Right lobe of liver (tissue), 6 donors: ENCODE measurements at places on chromosomes 1 and 21. TPM values are rescaled to one million over a fixed set of nuclear protein-coding genes. Genes with fewer than 3 reads are reported as not detected.

GRCh38 chr21:42580076-42580792 is 66.6 kb downstream of the SLC37A1 start:
- no peak for DNase-seq

DNA sequence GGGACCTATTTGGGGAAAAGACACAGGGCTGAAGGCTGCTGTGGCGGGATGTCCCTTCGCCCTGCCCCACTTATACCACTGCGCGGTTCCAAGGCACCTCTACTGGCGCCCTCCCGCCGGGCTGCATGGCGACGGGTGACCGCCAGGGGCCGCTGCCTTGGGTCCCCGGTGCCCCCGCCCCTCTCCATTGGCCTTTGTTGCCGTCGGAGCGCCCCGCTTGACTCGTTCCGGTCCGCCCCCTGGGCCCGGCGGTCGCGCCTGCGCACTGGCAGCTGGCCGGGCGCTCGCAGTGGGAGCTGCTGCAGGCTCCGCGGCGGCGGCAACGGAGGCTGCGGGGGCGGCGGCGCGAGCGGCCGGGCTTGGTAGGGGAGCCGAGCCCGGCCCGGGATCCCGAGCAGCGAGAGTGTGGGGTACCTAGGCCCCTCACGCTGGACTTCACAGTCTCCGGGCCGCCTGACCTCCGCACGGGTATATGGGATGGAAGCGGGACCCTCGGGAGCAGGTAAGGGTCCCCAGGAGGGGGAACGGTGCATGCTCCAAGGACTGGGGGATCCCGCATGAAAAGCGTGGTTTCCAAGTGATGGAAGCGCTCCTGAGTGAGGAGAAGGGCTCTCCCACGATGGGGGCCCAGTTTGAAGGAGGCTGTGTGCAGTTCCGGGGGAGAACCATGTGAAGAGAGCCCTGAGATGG is at the start of gene AGO1:
Gene AGO1 (plus strand): TSS at position 265 of the 690 bp plus-strand sequence. CDS start 213 bp downstream, at position 478.
- DNase-seq = peak; percentile 96

DNA sequence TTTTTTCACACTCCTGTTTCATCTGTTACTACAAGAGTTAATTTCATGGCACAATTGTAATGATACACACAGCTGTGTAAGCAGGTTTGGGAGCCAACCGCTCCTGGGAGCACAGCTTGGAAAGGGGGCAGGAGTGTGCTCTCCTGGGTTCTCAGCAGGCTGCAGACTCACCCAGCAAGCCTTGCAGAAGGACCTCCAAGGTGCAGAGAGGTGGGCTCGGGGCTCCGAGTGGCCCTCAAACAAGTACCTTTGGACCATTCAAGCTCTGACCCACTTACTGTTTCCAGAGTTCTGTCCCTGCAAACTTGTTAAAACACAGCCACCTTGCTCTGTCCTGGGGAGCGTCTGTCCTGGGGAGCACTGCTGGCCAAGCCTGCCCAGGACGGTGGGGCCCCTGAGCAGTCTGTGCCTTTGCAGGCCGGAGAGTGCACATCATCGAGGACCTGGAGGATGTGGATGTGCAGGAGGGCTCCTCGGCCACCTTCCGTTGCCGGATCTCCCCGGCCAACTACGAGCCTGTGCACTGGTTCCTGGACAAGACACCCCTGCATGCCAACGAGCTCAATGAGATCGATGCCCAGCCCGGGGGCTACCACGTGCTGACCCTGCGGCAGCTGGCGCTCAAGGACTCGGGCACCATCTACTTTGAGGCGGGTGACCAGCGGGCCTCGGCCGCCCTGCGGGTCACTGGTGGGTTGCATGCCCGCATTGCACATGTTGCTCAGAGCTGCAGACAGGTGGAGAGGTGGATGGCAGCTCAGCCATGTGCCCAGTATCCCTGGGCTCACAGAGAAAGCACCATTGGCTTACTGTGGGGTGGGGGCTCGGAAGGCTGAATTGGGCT is 78.0 kb downstream of the OBSCN start:
- peak; percentile 44 for DNase-seq

GRCh38 chr1:86489242-86489878 is 20.6 kb downstream of the CLCA1 start:
- no peak for DNase-seq

GRCh38 chr1:241376701-241377100 is 19.7 kb upstream of the RGS7 start:
- DNase-seq = no peak

DNA sequence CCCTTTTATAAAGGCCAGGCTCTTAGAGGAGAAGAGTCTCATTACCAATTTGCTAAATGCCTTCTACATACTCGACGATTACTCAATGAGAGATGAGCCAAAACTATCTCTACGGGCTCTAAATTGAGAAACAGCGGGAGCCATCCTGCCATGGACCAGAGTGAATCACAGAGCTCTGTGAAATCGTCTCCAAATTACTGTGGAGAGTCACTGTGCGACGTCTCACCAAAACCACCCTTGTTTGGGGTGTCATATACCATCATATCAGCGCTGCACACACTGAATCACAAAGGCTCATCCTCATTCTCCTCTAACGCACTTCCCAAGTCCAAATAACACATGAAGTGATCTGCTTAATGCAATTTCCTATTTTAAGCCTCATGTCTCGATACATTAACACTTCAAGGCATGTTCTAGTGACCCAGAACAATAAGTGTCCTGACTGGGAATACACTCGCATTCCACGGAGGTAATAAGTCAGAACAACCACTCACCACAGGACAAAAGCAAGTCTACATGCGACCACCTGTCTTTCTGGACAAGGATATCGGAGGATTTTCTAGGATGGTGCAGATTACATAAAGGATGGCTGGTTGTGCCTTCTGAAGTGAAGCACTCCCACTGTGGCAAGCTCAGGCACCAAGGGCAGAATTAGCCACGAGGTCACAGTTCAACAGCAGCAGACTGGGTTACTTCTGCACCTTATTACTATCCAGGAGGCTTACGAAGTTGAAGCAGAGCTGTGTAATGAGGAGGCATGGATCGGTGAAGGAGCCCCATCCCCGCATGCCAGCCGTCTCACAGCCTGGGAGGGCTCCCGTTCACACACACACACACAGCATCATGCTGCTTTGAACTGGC is 44.3 kb downstream of the NID1 start:
- DNase-seq = no peak

- no peak for DNase-seq
Observed at GRCh38 chr1:201756406-201756805, 72.6 kb upstream of the IPO9 start.

DNA sequence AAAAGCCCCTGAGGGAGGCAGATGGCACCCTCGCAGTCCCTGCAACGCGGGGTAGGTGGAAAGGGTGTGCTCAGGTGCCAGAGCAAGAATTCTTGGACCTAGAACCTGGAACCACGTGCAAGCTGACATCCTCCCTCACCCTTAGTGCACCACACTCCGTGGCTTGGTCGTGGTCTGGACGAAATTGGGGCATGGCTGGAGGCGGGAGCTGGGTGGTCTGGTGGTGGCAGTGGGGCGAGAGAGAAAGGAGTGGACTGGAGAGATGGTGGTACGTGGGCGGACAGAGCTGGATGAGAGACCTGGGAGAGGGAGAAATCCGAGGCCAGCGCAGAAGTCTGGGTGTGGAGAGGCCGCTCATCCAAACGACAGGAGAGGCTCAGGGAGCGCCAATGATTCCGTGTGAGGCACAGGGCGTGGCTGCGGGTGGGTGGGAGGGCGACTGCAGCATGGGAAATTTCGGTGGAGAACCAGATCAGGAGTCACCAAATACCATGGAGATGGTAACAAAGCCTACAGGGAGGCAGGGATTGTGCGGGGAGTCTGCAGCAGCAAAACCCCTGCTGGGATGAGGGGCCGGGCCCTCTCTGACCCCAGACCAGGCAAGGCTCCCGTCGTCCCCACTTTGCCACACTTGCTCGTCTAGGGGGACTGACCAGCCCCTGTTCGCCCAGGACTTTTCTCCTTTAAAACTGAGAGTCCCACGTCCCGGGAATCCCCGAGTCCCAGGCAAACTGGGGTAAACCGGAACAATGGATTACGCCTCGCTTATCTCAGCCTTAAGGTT is 31.9 kb downstream of the CDCP2 start:
- no peak for DNase-seq

GRCh38 chr1:110857964-110858948 is 14.7 kb upstream of the CD53 start:
- no peak for DNase-seq

- no peak for DNase-seq
Observed at GRCh38 chr1:239706245-239706892, 320.0 kb downstream of the CHRM3 start.

DNA sequence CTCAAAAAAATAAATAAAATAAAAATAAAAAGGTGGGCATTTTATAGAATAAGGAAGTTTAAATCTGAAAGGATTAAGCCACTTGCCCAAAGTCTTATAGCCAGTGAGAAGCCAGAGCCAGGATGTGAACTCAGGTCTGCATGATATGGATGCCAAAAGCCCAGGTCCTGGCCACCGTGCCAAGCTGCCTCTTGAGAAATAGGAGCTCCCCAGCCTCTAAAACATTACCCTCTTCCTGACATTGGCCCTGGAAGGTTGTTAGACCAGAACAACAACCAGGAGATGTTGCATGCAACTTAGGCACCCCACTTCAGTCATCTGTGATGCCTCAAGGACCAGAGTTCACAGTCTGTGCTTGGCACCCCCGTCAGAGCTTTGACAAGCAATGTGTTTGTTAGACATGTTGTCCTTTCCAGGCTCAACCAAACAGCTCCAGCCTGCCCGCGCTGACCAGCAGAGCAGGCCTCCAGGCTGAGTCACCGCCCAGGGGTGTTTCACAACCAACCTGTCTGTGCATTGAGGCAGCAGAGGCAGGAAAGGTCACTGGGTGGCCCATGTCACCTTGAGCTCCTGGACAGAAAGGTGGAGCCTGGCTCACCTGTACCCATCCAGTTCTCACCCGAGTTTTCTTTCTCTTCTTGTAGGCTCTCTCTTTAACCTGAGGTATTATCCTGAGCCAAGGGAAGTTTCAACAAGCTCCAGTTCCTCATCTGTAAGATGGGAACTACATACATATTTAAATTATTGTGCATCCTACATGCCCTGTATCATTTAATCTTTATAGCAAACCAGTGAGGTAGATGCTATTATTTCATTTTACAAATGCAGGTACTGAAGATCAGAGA is 14.9 kb upstream of the MED18 start:
- peak; percentile 96 for DNase-seq

GRCh38 chr1:18581420-18581880 is 49.2 kb upstream of the PAX7 start:
- DNase-seq = no peak

DNA sequence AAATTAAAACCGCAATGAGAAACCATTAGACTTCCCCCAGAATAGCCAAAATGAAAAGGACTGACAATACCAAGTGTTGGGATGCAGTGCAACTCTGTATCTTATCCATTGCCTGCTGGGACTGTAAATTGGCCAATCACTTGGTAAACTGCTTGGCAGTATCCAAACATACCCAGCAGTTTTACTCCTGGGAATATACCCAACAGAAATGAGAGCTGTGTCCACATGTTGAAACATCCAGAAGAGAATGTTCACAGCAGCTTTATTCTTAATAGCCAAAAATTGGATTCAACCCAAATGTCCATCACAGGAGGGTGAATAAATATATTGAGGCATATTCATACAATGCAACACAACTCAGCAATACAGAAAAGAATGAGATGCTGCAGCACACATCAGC is 13.7 kb upstream of the FAM20B start:
- no peak for DNase-seq

GRCh38 chr1:22111620-22112019 is 31.3 kb downstream of the WNT4 start:
- no peak for DNase-seq

DNA sequence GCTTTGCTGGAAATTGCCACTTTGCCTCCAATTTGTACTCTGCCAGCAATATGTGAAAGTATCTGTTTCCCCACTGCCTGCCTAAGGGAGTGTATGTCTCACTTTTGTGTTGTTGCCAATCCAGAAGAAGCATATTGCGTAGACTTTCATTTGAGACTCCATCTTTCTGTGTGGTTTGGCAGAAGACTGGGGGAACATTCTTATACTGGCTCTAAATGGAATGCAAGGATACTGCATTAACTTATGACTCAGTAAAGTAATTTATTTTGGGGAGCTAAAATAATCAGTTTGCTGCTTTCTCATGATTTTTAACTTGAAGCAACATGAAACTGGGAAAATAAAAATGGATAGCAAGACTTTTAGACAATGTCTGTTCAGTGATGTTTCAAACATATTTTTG is 107.7 kb upstream of the TMPRSS2 start:
- no peak for DNase-seq

DNA sequence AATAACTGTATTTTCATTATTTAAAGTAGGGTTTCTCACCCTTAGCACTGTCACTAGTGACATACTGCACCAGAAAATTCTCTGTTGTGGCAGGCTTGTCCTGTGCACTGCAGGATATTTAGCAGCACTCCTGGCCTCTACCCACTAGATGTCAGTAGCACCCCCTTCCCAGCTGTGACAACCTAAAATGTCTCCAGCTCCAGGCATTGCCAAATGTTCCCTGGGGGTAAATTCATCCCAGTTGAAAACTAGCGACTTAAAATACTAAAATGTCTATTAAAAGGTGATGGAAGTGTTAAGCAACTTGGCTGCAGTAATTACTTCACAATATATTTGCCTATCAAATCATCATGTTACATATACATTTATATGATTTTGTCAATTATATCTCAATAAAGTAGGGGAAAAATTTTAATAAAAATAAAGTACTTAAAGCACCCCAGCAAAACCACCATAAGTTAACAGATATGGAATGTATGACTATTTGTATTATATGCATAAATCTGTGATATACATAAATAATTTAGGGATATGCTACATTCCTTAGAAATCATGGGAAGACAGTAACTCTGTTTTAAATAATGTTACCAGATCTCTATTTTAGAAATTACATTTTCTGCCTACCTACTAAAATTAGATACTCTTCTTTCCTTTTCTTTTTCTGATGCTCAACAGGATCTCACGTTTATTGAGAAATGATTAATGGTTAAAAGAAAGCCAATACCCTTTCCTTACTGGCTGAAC is 74.6 kb downstream of the ARID4B start:
- DNase-seq = no peak

DNA sequence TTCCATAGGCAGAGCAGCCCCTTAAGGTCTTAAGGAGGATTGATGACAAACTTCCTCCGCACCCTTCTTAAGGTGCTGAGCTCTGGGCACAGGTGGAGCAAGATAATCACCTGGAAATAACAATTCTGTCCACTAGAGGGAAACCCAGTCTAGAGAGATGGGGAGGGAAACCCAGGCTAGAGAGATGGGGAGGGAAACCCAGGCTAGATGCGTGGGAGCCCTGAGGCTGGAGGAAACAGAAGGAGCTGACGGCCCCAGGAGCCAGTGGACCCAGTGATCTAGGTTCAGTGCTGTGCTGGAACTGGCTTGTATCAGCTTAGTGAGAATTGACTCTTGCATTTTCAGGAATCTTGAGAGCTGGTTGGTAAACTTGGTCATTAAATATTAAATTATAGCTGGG is 17.8 kb upstream of the MYCL start:
- peak; percentile 42 for DNase-seq

The KCNC4 gene
- total RNA-seq = 0.74 TPM

The ZNF648 gene
- 0.39 TPM for total RNA-seq

The LIN28A gene
- total RNA-seq = not detected

The INKA2 gene
- total RNA-seq = 1.4 TPM

The GUCA2B gene
- total RNA-seq = not detected

The ANKRD65 gene
- total RNA-seq = 0.19 TPM

The ADGRL2 gene
- 43.3 TPM for total RNA-seq

The TTC34 gene
- total RNA-seq = 0.22 TPM

The SPRR1A gene
- not detected for total RNA-seq

The ACBD3 gene
- 17.5 TPM for total RNA-seq
